ENCODE measurements at places on chromosomes 13 and 19.

DNA sequence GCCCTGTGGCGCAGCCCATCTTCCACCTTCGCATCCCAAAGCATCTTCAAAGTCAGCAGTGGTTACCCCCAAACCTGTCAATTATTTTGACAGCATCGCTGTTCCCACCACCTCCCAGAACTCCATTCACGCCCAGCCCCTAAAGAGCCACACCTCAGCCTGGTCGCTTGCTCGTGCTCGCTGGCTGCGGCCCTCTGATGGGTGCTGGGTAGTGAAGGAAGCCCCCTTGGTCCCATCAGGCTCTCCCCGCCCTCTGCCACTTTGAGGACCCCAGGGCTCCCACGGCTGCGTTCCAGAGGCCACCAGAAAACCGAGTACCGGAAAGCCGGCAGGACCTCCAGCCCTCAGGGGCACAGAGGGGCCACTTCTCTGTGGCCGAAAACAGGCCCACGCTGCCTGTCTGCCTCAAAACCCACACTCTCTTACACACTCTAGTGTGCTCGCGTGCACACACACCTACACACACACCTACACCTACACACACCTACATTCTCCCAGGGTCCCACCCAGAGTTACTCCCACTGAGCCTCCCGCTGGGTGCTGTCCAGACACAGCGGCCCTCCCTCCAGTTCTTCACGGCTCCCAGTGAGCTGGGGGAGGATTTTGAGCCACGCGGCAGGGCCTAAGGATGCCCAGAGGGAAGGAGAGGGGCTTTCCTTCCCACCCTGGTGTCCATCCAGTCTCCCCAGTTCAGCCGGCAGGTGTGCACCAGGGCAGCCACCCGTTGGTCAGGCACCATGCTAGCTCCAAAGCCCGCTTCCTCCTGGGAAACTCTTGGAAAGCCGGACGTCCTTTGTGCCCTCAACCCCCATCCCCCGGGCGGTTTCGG, 1.9 kb downstream of the VSTM2B start:
- no peak for DNase-seq

- DNase-seq: no peak
These were observed 462.7 kb downstream of the GPC6 start for GRCh38 chr13:93689333-93689732.

DNA sequence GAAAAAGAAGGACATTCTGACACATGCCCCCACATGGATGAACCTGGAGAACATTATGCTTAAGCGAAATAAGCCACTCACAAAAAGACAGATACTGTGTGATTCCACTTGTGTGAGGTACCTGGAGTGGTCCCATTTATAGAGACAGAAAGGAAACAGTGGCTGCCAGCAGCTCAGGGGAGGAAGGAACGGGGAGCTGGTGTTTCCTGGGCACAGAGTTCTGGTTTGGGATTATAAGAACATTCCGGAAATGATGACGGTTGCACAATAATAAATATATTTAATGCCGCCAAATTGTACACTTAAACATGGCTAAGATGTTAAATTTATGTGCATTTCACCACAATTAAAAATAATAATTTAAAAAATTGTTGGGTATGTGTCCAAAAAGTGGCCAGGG, 33.0 kb downstream of the SERP2 start:
- no peak for DNase-seq

DNA sequence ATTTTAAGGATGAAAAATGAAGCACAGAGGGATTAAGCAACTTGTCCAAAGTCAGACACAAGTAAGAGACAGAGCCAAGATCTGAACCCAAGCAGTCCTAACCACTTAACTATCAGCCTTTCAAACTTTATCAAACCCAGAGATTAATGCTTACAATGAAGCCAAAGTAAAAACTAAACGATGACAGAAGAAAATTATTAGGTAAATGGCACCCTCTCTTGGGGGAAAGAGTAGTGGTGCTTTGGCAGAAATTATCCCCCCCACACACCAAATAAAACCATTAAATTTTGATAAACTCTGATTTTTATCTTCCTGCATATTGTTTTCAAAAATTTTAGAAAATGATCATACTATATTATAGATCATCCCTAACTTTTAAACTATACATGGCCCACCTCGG, 329.2 kb downstream of the SLC7A1 start:
- no peak for DNase-seq

DNA sequence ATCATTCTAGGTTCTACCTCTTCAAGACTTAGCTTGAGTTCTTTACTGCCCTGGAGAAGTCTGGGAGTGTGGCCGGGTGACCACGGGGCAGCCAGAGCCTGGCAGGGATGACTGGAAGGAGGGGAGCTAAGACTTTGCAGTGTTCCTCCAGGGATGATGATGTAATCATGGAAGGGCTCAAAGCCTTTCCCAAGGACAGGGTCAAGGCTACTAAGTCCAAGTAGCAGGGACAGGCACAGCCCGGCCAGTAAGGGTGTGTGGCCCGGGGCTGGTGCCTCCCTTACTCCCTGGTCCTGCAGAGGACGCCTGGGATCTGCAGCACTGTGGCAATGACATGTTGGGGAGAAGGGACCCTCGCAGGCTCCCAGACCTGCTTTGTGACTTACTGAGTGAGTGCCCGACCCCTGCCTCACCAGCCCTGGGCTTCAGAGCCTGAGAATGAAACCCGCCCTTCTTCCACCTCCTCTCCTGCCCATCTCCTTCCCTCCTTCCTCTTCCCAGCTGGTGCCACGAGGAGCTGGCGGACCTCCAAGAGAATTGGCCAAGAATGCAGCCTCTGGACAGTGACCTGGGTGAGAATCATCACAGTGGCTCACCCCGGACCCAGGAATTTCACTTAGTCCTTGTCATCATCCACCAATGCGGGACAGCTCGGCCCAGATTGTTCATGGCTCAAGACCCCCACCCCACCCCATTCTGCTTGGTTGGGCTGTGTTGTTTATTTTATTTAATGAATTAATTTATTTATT, 15.6 kb upstream of the FBXO17 start:
- DNase-seq: no peak

DNA sequence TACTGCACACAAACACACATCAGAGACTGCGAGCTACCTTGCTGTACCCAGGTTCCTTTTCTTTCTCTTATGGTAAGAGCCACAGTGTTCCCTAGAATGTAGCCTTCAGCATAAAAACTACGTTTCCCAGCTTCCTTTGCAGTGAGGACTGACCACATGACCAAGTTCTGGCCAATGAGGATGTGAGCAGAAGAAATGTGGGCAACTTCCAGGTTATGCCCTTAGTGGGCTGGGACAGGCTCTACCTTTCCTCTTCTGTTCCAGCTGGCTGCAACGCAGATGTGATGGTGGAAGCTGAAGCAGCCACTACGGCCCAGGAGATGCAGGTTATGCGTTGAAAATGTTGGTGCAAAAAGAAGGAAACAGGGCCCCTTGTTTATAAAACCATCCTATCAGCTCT, 27.5 kb downstream of the VRK3 start:
- DNase-seq: peak; percentile 16

DNA sequence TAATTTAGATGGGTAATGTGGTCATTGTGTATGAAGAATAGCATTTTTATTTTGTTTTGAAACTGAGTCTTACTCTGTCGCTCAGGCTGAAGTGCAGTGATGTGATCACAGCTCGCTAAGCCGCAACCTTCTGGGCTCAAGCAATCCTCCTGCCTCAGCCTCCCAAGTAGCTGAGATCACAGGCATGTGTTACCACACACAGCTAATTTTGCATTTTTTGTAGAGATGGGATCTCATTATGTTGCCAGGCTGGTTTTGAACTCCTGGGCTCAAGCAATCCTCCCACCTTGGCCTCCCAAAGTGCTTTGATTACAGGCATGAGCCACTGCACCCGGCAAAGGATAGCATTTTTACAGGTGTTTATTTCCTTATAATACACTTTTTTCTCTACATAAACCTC, 36.6 kb downstream of the SERTM1 start:
- DNase-seq: no peak

DNA sequence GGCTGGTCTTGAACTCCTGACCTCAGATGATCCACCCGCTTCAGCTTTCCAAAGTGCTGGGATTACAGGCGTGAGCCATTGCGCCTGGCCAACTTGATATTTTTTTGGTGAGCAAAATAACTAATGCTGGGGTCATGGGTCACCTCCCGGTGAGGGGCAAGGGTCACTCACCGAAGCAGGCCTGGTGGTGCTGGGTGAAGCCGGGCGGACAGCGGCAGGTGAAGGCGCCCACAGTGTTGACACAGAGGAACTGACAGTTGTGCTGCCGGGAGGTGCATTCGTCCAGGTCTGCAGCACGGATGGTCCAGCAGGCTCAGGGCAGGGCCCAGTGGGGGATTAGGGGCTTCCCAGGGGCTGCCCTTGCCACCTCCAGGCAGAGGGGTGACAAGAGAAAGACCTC, 28.3 kb downstream of the CCL25 start:
- DNase-seq: no peak

- DNase-seq: peak; percentile 84
These were observed 338.1 kb downstream of the RFC3 start for GRCh38 chr13:34155931-34156607.

DNA sequence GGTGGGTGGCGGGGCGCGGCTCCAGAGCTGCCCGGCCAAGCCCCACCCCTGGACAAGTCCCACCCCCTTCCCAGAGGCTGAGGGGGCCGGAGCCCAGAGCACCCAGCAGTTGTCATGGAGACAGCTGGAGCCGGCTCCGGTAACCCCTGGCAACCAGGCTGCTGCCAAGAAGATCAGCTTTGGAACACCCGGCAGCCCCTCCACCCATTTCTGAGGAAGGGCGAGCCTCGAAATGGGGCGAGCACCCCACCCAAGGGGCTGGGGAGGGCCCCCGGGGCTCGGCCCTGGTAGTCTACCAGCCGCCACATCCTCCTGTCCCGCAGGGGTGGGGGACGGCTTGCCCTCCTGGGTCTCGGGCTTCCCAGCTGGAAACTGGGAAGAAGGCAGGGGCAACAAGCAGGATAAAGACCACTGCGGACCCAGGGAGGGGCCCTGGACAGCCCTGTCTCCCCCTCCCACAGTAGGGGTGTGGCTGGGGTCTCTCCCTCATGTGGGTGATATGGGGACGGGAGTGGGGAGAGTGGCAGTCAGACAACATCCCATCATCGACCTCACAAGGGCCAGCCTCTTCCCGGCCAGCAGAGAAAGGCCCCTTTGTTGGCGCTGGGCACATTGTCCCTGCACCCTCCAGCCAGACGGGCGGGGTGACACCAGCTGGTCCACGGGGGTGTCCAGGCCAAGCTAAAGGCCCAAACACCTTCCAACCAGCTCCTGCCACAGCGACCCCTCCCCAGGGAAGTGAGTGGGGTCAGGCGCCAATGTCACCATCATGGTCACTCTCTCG, 1.5 kb downstream of the CERS1 start:
- DNase-seq: no peak

- DNase-seq: no peak
These were observed 397.8 kb downstream of the SLITRK5 start for GRCh38 chr13:88068975-88069374.

GRCh38 chr13:24679686-24680085, 522 bp upstream of the ATP12A start:
- no peak for DNase-seq

DNA sequence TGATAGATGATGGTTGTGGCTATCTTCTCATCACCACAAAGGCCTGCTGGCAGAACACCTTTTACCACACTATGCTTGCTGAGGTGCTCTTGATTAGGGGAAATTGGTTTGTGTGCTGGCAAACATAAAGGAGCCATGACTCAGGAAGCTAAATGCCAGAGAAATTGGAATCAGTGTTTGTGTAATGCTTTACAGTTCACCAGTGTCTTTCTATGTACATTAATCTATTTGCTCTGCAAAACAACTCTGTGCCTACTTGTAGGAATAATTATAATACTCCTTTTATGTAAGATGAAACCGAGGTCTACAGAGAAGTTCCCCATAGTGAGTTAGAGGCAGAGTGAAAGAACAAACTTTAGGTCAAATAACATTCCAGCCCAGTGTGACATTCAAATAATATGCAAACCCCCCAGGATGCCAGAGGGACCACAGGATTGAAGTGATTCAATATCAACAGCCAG, 390.5 kb upstream of the HTR2A start:
- no peak for DNase-seq

DNA sequence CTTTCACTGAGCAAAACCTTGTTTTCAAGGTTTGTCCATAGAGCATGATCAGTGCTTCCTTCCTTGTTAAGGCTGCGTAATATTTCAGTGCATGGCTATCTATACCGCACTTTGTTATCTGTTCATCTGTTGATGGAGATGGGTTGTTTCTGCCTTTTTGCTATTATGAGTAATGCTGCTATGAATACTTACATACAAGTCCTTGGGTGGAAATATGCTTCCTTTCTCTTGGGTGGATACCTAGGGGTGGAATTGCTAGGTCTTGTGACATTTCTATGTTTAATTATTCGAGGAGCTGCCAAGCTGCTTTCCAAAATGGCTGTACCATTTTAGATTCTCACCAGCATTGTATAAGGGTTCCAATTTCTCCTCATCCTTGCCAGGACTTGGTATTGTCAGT, 70.9 kb downstream of the SPATA13 start:
- DNase-seq: no peak
